ENCODE measurements at places on chromosomes 5 and 9.

- DNase-seq = peak; percentile 4
Measured at GRCh38 chr9:29214154-29214689, 1640.9 kb upstream of the C9orf72 start.

DNA sequence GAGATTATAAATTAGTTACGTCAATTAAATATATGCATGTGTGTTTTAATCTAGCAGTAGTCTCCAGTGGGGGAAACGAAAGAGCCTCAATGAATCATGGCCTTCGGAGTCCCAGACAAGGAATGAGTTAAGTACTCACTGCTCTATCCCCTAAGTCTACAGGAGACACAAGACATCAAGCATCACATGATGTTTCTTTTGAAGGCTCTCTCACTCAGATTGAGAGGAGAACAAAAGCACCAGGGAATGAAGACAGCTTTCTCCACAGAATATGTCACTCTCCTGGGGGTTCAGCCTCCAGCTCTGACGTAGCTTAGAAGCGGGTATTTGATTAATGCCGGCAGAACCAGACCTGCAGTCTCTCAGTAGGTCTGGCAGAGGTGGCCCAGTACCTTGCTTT, 381.4 kb downstream of the ACTL7B start:
- DNase-seq = peak; percentile 61

GRCh38 chr5:139212486-139212885, 14.3 kb upstream of the SIL1 start:
- no peak for DNase-seq

DNA sequence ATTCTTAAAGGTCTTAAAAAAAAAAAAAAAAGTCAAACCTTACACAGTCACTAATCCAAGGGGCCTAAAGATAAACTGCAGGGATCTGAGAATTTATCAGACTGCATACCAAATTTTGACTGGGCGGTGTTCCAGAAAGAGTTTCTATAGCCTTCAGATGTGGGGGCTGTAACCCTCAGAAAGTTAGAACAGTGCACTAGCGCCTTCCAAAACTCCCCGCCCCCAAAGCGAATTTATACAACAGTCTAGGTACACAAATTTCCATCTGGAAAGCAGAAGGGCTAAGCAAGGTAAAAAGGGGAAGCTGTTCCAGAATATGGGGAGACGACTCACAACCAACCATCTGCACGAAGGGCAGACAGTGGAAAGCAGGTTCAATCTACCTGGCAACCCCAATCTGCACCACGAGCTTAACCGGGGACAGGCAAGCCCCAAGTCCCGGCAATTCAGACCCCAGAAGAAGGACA, 813 bp downstream of the ERMP1 start:
- DNase-seq = no peak

DNA sequence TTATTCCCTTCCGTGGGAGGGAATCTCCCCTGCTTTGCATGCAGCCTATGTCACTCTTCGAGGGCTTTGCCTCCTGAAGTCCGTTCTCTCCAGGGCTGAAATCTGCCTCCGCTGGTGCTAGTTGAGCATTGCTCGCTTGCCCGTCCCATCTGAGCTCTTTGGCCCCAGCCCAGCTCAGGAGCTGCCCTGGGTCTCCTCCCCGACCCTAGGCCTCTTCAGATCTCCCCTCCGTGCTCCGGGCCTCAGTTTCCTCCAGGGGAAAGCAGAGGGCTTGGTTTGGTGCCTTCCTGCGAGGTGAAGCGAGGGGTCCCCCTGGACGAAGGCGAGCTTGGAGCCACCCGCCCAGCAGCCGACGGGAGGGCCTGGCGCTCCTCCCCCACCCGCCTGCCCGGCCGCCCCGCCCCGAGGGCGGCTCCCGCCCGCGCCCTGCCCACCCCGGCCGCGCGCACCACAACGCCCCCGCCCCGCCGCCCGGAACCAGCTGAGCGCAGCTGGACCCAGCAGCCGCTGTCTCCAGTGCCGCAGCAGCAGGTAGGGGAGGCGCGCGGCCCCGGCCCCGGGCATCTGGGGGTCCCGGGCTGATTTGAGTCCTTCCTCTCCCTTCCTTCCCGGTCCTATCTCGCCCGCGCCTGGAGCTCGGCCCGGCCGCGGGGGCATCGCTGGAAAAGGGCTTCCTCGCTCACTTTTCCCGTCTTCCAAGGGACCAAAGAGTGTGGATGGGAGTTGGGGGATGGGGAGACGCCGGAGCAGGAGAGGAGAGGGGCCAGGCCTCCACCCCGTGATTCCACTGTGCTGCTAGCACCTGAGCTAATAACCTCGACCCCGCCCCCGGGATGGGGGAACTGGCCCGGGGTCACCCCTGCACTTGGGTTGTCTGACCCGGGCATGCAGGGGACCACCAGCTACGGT, at the start of gene GSN:
Gene GSN (plus strand): TSS at position 474 of the 909 bp plus-strand sequence. CDS start 33,810 bp downstream, outside the sequence.
- peak; percentile 53 for DNase-seq

DNA sequence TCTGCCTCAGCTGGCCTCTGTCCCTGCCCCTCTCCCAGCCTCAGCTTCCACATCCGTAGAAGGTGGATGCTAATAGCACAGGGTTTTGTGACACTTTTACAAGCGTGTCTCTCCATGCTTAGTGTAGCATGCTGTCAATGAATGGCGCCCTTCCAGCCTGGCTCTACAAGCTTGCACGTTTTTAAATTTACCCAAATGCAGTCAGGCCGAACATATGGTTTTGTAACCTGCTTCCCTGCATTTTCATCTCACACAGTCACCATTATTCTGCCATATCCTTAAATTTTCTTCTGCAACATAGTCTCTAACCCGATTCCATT, 28.8 kb downstream of the FAM163B start:
- DNase-seq = no peak

DNA sequence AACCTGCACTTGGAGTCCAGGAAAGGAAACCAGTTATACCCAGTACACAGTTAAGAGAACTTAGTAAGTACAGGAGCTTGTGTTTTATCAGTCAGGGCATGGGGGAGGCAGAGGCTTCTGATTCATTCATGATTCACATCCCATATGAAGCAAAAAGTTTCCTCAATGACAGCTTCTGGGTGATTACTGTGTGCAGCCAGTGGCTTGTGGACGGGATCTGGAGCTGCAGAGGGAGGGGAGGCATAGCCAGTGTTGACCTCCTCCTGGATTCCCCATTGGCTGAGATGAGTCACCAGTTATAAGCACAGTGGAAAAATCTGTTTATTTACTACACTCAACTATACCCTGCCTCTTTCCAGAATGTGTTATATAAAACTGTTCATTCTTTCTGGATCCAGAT, 17.7 kb downstream of the IL31RA start:
- peak; percentile 99 for DNase-seq

DNA sequence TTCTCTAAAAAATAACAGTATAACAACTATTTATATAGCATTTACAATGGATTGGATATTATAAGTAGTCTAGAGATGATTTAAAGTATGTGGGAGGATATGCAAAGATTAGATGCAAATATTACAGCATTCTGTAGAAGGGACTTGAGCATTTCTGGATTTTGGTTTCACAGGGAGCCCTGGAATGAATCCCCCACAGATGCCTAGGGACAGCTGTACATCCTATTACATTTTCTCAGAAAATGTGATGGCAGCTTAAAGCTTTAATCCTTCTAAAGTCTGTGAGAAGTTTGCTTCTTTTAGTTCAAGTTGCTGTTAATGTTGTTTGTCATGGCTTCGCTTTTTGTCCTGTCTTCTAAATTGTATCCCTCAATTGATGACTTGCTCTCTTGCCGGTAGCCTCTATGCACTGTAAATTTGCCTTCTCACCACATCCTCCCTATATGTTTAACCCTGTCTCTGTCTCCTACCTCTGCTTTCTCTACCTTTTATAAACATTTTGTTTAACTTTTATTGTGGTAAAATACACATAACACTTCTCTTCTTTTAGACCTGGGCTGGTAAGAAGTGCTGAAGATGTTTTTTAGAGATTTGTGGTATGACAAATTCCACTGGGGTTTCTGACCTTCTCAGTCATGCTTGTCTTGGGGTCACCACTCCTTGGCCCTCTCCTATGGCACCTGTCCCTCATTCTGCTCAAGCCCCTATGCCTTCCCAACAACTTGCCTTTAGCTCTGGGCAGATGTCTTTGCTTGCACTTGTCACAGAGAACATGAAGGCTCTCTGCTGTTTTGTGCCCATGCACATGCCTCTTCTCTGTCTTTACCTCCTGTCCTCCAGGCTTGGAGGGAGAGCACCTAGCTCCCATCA, 37.9 kb downstream of the LNPEP start:
- DNase-seq = no peak

GRCh38 chr9:95061916-95062595, 255.5 kb downstream of the FANCC start:
- DNase-seq = no peak
